ENCODE measurements at places on chromosomes 6 and 20. TPM values are rescaled to one million over a fixed set of nuclear protein-coding genes. Genes with fewer than 3 reads are reported as not detected.

Gene CTAGE9
- not detected for total RNA-seq

Gene HLA-G
- not detected for total RNA-seq

Gene CEP57L1
- 31.7 TPM for total RNA-seq

Gene ADGRF1
- total RNA-seq, result not detected

Gene COL9A1
- total RNA-seq, result not detected

Gene DNMT3B
- 1.2 TPM for total RNA-seq

Gene SIGLEC1
- not detected for total RNA-seq

- no peak for DNase-seq
Measured at GRCh38 chr6:38631186-38631783, 8.4 kb downstream of the BTBD9 start.

DNA sequence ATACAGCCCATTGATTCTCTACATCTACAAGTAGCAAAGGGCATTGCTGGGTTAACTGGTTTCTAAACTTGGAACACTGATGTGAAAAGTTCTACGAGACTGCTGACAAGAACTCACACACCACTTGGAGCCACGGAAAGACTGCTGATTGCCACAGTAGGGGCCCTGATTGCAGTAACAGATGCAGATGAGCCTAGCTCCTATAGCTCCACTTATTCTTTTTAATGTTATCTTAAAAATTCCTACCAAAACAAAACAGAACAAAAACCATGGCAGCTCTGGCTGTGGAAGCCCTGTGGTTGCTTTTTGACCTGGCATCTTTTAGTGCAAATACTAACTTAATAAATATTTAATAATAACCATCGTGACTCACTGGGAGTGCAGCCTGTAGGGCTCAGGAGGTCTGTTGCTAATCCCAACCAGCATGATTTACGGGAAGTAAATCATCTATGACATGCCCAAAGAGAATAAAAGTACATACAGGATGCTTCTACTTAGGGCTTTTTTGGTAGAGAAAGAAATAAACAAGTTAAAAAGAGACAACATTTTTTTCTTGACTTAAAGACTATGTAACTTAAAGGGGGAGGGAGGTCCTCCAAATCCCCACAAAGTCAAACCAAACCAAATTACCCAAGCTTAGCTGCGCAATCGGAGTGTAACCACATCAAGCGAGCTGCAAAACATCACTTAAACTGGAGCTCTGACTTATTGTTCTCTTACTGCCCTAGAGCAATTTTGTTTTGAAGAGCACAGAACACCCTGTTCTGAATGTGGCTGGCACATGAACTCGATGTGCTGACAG, 87.2 kb downstream of the FKBP5 start:
- peak; percentile 93 for DNase-seq

- no peak for DNase-seq
Measured at GRCh38 chr20:37327748-37328147, 18.2 kb upstream of the SRC start.

- peak; percentile 78 for DNase-seq
Measured at GRCh38 chr6:42190554-42191183, 4.1 kb downstream of the GUCA1B start.

DNA sequence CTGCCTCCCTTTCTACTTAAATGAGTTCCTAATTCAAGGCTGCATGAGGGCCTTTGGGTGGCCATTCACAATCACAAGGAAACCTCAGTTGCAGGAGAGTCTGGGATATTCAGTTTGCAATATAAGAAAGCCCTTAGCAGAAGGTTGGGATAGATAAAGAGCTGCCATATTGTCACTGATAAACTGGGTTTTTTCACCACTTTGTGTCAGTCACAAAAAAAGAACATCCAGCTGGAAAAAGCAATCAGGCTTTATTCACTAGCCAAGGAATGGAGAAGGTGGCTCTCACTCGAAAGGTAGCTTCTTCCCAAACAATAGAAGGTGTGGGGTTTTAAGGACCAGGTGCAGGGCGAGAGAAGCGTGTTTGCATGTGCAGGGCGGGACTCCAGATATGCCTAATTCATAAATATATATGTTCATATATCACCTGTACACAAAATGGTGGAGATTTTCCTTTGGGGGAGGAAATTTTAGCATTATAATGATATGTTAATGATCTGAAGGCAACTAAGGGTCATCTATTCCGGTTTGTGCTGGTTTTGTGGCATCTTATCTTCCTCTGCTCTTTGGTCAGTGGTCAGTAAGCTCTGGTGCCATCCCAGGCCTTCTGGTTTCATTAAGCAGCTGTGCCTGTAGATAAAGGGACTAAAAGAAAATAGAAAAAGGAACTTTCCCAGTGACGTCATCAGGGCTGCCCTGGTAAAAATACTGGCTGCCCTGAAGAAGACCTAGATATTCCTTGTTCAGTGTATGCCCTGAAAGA, 97.1 kb upstream of the IYD start:
- DNase-seq, result no peak

GRCh38 chr6:17132967-17133366, 31.1 kb downstream of the STMND1 start:
- DNase-seq, result no peak

- DNase-seq, result no peak
Measured at GRCh38 chr20:14782731-14783130, 445.3 kb upstream of the FLRT3 start.

DNA sequence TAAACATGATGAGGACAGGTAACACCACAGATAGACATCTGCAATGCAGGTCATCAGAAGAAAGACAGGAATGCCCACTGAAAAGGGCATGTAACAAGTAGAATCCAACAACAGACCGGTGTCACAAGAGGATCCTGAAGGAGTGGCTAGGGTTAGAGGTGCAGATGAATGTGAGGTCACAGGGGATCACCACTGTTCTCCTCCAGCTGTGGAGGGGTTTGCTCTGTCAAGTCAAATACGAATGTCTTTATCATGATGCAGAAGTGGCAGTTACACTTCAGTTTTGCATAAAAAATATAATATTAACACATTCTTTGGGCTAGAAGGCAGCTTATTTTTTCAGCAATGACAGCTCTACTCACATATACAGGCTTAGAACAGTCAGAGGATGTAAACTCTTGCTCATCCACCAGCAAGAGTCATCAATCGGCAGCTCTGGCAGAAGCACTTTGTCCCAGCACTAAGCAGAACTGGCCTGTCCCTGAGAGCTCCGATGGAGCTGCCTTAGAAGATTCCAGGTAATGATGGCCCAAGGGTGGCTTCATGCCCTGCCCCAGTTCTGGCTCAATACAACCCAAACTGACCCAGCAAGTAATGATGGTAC, 130.4 kb upstream of the TRAF3IP2 start:
- no peak for DNase-seq

GRCh38 chr6:14943116-14943515, 302.8 kb upstream of the JARID2 start:
- no peak for DNase-seq

All from LHCN-M2 (cell line).